Hematopoietic multipotent progenitor cell treated with erythropoietin and hydrocortisone succinate and interleukin-3 and kit ligand, for 4 days (in vitro differentiated cells): ENCODE measurements at places on chromosomes 7 and 10.

- DNase-seq: peak; percentile 48
Measured at GRCh38 chr7:73822319-73823173, 8.2 kb upstream of the CLDN4 start.

DNA sequence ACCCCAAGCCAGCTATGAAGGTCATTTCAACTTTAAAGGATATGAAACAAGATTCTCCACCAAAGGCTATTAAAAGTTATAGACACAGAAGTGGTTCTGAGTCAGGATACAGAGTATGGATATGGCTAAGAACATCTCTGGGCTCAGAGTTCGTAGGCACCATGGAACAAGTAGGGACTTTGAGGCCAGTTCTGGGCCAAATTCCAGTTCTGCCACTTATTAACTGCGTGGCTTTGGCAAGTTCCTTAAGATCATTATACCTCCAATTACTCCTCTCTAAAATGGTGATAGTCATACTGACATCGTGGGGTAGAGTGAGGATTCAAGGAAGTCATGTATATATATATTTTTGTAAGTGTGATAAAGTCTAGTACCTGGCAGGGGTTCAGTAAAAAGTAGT is 105.8 kb upstream of the NFE2L3 start:
- DNase-seq: no peak

- no peak for DNase-seq
Measured at GRCh38 chr7:27424231-27424630, 181.6 kb downstream of the EVX1 start.

DNA sequence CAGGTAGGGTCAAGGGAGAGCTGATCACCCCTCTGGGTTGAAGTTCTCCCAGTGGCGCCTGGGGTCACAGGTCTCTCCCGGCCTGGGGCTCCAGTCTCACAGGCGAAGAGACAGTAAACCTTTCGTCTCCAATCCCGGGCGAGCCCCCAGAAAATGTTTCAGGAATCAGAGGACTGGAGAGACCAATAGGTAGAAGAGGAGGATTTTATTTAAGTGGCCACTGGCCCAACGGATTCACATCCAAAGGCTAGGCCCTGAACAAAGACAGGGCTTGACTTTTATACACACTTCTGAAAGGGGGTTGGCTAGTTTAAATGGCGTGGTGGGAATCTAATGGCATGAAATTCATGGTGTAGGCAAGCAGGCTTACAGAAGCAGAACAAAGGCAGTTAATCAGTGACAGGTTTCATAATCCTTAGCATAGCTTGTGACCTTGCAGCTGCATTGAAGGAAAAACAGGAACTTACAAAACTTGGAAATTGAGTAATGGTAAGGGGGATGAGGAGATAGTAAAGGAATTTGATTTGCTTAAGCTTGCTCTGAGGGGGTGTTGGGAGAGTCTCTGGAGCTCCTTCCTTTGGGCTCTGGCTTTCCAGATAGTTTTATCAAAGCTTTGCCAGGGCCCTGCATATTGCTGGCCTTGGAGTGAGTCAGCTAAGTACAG is 105.5 kb downstream of the TRIM24 start:
- DNase-seq: peak; percentile 65

- DNase-seq: no peak
Measured at GRCh38 chr10:7811000-7811399, 7.3 kb upstream of the TAF3 start.
